ENCODE measurements at places on chromosomes 1 and 21. TPM values are rescaled to one million over a fixed set of nuclear protein-coding genes. Genes with fewer than 3 reads are reported as not detected.

- DNase-seq, result no peak
These were observed 10.7 kb upstream of the RGS16 start for GRCh38 chr1:182614796-182615454.

DNA sequence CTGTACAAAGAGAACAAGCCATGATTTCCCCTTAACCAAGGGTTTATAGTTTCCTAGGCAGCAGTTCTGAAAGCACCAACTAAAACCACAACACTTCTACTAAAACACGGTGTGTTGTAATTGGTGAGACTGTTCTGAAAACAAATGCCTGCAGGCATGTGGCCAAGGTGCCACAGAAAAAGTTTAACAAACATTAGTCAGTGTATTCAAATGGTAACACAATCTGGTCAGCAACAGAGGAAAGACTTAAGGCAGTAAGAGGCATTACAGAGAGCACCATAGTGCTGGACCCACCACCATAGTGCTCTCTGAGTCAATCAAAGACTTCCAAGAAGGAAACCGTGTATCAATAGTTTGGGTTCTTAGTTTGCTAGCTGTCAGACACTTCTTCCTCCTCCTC is 16.7 kb downstream of the SNIP1 start:
- no peak for DNase-seq

GRCh38 chr1:216184126-216184680 is 239.0 kb downstream of the USH2A start:
- DNase-seq, result no peak

DNA sequence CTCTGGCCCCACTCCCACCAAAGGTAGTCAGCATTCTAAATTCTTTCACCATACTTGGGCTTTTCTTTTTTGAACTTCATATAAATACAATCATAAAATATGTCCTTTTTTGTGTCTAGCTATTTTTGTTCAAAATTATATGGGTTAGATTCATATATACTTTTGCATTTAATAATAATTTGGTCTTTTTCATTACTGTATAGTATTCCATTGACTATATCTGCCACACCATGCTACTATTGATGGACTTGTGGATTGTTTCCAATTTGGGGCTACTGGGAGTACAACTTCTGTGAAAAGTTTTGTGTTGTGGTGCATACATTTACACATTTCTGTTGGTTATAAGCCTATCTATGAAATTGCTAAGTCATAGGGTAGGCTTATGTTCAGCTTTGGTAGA is 85.7 kb downstream of the GLUL start:
- no peak for DNase-seq

DNA sequence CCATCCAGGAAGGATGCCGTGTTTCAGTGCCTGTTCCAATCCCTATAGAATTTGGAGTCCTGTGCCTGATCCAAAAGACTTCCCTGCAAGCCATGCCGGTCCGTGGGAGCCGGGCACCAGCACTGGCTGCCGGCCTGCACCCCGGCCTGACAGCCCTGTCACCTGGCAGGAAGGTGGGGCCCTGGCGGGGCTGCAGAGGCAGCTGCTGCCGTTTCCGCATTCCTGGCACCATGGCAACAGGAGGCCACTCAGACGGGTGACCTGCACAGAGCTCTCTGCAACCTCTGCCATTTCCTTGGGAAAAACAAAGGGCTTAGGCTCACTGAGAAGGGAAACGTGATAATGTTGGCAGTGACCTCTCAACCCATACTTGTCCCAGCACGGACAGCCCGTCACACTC is 63.2 kb upstream of the TMEM51 start:
- no peak for DNase-seq

- DNase-seq, result no peak
These were observed 64.7 kb downstream of the TGFBR3 start for GRCh38 chr1:91821126-91821868.

DNA sequence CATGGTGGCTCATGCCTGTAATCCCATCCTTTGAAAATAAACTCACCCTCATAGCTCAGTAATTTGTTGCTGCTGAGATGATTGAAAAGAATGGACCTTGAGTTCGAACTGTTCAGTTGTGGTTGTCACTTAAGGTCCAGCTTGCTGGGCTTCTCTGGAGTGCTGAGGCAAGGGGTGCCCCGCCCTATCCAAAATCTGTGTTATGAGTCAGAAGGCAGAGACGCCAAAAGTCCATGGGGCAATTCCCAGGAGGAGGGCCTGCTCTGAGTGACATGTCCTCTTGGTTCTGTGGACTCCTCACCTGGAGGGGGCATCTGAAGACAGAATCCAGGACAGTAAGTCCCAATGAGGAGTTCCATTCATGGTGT is 64.8 kb downstream of the MYOM3 start:
- no peak for DNase-seq

DNA sequence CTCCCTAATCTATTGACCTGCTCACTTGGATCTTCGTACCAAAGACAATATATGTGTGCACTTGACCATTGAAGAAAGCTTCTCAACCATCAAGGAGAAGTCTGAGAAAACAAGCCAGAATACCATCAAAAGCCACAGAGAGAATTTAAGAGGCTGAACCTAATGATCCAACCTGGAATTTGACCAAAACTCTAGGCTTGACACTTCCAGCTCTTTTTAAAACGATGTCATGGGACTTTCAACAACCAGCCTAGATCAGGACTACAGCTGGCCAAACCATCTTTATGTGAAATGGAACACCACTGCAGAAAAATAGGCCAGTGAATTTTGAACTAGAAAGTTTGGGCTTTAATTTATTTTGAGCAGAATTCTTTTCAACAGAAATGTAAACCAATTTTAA is 444.4 kb downstream of the LTN1 start:
- DNase-seq, result no peak

DNA sequence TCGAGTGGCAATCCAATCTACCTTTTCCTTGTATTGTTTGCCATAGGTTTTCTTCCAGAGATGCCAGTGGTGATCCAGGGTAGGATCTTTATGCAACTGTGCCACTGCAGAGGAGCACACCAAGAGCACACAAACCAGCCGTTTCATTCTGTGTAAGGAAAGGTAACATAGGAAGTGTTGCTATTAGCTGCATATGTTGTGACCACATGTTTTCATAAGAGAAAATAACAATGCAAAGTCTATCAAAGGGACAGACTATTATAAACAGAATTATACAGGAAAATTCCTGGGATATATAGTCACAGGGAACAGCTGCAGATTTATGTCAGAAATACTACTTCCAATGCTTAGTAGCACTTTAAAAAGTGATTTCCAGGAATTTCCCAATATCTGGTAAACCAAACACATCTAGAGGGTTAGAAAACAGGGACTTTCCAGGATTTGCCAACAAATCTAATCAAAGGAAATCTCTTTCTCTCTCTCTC is 919 bp downstream of the CTSS start:
- DNase-seq, result no peak

DNA sequence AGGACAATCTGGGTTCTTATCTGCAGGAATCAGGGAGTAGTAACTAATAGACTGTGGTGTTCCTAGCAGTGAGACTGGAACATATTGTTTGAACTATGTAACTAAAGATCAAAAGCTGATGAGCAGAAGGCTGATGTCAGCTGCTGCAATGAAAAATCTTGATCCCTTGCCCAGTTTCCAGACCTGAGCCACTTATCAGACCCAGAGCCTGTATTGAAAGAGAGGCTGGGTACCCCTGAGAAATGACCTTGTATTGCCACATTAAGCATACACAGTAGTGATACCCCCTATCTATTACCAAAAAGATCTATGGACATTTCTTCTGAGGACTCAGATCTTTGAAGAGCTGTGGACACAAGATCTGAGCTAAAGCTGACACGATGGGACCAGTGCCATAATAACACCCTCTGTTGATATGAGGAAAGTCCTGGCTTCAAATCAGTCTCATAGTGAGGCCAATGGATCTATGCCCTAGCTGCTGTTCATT is 178.0 kb upstream of the GALNT2 start:
- DNase-seq, result no peak

DNA sequence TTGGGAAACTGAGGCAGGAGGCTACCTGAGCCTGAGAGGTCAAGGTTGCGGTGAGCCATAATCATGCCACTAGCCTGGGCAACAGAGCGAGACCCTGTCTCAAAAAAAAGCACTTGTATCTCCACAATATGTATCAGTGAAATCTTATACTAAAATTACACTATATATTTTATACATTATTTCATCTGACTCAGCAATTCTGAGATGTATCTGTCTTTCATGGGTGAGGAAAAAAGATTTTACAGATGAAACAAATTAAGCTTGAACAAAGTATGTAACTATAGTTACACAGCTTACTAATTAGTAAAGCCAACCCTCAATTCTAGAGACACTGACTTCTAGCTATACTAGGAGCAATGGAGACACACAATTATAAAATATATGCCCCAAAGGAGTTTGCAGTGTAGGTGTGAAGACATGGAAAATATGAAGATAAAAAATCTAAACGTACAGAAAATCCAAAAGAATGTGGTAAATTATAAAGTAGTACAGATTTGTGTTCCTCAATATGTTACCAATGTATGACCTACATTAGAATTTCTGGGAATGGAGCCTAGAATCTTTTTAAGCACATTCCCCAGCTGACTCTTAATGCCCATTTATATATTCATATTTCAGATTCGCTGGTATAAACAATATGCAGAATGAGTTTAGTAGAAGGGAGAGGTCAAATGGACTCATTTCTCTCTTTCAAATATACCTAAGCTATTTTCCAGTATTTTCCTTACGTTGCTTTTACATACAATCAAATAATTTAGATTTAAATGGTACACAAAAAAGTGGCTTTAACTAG is 14.6 kb downstream of the GTF2B start:
- DNase-seq, result no peak

Gene B3GALT2
- total RNA-seq, result 0.46 TPM

Gene POU3F1
- total RNA-seq, result 0.17 TPM

Gene TMEM52
- total RNA-seq, result 1.1 TPM

Gene KRTAP19-1
- not detected for total RNA-seq

Gene CD1C
- total RNA-seq, result not detected

Gene SRRM1
- total RNA-seq, result 242 TPM

Gene KRTAP7-1
- not detected for total RNA-seq
